ENCODE measurements at places on chromosomes 13 and 19. TPM values are rescaled to one million over a fixed set of nuclear protein-coding genes. Genes with fewer than 3 reads are reported as not detected.

Gene WDR88
- not detected for total RNA-seq

Gene ZNF837
- 5.0 TPM for total RNA-seq

Gene FUT6
- 0.36 TPM for total RNA-seq

Gene LILRA1
- total RNA-seq, result not detected

Gene ZNF667
- total RNA-seq, result 4.4 TPM

Gene VSTM2B
- 0.47 TPM for total RNA-seq

Gene F10
- 127 TPM for total RNA-seq

Gene VSTM1
- not detected for total RNA-seq

- DNase-seq, result no peak
- H3K27me3 ChIP-seq, result peaks cover under 1% of the 10 kb centered on the region
- no peaks in the 10 kb centered on the region for H3K4me1 ChIP-seq
- no peak overlapping the region for H3K27ac ChIP-seq
- H3K4me3 ChIP-seq, result no peak overlapping the region
Observed at GRCh38 chr13:28047757-28048388, 52.5 kb downstream of the FLT3 start.

- H3K36me3 ChIP-seq, result no peaks in the 10 kb centered on the region
- DNase-seq, result no peak
- H3K4me1 ChIP-seq, result no peaks in the 10 kb centered on the region
Observed at GRCh38 chr13:63367522-63368198, 1952.0 kb upstream of the PCDH20 start.

GRCh38 chr13:18959996-18960395, 221.6 kb downstream of the TUBA3C start:
- H3K4me1 ChIP-seq, result no peaks in the 10 kb centered on the region
- no peak overlapping the region for H3K4me3 ChIP-seq
- no peak overlapping the region for H3K27ac ChIP-seq
- no peaks in the 10 kb centered on the region for H3K36me3 ChIP-seq
- no peaks in the 10 kb centered on the region for H3K27me3 ChIP-seq

DNA sequence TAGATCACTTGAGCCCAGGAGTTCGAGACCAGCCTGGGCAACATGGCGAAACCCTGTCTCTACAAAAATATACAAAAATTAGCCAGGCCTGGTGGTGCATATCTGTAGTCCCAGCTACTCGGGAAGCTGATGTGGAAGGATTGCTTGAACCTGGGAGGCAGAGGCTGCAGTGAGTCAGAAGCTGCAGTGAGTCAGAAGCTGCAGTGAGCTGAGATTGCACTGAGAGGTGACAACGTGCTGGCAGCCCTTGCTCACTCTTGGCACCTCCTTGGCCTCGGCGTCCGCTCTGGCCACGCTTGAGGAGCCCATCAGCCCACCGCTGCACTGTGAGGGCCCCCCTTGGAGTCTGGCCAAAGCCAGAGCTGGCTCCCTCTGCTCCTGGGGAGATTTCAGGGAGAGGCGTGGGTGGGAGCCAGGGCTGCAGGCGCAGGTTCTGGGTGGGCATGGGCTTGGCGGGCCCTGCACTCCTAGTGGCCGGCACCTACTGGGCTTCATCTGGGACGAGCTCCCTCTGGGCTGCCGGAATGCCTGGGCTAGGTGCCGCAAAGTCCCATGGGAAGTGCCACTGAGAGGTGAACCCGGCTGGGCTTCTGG, 39.5 kb upstream of the RPL21 start:
- H3K4me3 ChIP-seq, result no peak overlapping the region
- H3K27ac ChIP-seq, result no peak overlapping the region
- DNase-seq, result no peak
- no peaks in the 10 kb centered on the region for H3K27me3 ChIP-seq
- H3K4me1 ChIP-seq, result no peaks in the 10 kb centered on the region
- no peaks in the 10 kb centered on the region for H3K36me3 ChIP-seq

- H3K36me3 ChIP-seq, result no peaks in the 10 kb centered on the region
- H3K27ac ChIP-seq, result no peak overlapping the region
- H3K27me3 ChIP-seq, result no peaks in the 10 kb centered on the region
- H3K4me1 ChIP-seq, result no peaks in the 10 kb centered on the region
- no peak overlapping the region for H3K4me3 ChIP-seq
Observed at GRCh38 chr13:87129602-87130300, 541.4 kb upstream of the SLITRK5 start.

DNA sequence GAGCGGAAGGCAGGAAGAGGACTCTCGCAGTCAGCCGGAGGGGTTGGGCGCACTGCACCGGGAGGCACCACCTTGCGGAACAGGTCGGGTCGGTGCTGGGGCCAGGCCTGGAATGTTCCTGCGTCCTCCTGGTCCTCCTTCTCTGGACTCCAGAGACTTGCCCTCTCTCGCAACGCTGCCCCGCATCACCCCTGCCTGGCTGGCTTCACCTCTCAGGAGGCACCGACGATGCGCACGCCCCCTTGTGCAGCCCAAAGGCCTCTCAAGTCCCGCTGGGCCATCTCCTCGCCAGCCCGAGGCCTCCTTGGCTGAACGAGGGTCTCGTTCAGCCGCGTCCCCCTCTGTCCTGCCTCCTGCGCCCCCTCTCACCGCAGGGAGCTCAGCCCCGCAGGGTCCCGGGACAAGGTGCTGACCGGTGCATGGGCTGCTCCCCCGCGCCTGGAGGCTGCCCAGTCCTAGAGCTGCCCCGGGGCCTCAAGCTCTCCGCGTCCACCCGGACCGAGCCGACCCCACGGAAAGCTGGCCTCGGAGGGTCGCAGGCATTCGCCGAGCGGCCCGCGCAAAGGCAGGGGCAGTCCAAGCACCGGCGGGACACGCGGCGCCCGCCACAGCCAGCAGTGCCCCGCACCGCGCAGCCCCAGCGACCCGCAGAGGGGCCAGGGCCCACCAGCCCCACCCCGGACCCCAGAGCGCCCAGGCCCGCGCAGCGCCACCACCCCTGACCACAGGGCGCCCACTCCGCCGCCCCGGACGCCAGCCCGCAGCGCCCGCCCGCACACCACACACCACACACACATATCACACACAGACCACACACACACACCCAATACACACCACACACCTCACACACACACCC, 133.8 kb downstream of the CRYL1 start:
- DNase-seq, result no peak
- peaks cover 3% of the 10 kb centered on the region for H3K4me1 ChIP-seq

DNA sequence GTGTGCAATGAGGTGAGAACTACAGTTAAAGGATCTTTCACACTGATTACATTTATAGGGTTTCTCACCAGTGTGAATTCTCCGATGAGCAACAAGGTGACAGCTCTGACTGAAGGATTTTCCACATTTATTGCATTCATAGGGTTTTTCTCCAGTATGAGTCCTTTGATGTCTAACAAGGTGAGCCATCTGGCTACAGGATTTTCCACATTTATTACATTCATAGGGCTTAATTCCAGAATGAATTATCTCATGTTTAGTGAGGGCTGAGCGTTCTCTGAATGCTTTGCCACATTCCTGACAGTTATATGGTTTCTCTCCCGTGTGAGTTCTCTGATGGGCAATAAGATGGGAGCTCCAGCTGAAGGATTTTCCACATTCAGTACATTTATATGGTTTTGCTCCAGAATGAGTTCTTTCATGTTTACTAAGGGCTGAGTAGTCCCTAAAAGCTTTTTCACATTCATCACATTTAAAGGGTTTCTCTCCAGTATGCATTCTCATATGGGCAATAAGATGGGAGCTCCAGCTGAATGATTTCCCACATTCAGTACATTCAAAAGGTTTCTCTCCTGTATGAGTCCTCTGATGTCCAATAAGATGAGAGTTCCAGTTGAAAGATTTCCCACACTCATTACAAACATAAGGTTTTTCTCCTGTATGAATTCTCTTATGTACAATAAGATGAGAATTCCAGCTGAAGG, 4.4 kb upstream of the C19orf18 start:
- peak overlapping the region; percentile 23 for H3K4me3 ChIP-seq
- no peaks in the 10 kb centered on the region for H3K4me1 ChIP-seq
- no peak for DNase-seq
- H3K27ac ChIP-seq, result no peak overlapping the region

- no peak overlapping the region for H3K4me3 ChIP-seq
- H3K4me1 ChIP-seq, result no peaks in the 10 kb centered on the region
- DNase-seq, result no peak
- H3K27me3 ChIP-seq, result no peaks in the 10 kb centered on the region
- no peak overlapping the region for H3K27ac ChIP-seq
Observed at GRCh38 chr13:27663947-27664346, 42.3 kb downstream of the POLR1D start.

DNA sequence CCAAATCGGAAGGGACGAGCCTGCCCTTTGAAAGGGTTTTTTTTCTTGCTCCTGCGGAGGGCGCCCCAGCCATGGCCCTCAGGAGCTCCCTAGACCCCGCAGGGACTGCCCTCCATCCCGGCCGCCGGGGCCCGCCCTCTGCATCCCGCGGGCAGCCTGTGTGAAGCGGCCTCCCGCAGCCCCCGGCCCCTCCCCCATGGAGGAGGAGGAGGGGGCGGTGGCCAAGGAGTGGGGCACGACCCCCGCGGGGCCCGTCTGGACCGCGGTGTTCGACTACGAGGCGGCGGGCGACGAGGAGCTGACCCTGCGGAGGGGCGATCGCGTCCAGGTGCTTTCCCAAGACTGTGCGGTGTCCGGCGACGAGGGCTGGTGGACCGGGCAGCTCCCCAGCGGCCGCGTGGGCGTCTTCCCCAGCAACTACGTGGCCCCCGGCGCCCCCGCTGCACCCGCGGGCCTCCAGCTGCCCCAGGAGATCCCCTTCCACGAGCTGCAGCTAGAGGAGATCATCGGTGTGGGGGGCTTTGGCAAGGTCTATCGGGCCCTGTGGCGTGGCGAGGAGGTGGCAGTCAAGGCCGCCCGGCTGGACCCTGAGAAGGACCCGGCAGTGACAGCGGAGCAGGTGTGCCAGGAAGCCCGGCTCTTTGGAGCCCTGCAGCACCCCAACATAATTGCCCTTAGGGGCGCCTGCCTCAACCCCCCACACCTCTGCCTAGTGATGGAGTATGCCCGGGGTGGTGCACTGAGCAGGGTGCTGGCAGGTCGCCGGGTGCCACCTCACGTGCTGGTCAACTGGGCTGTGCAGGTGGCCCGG, 815 bp downstream of the MAP3K10 start:
- H3K36me3 ChIP-seq, result no peaks in the 10 kb centered on the region
- H3K4me3 ChIP-seq, result peak overlapping the region; percentile 85
- no peak overlapping the region for H3K27ac ChIP-seq
- H3K27me3 ChIP-seq, result no peaks in the 10 kb centered on the region
- DNase-seq, result peak; percentile 55

DNA sequence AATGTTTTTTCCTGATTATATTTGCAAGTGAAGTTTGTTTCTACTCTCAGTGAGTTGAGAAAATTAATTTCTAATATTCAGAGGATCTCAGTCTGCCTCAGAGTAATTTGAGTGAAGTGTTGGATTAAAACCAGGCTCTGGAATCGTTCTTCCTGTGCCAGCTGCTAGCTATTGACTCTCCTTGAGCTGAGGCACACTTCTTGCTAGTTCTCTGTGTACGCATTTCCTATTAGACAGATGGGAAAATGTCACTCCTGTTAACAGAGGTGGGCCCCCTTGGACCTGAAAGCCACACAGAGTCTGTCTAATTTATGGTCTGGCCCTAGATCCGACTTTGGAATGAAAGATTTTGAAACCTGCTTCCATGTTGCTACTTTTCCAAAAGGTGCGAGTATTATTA, 107.6 kb upstream of the RNF113B start:
- no peaks in the 10 kb centered on the region for H3K36me3 ChIP-seq
- no peaks in the 10 kb centered on the region for H3K4me1 ChIP-seq
- H3K27me3 ChIP-seq, result no peaks in the 10 kb centered on the region
- DNase-seq, result no peak
- H3K4me3 ChIP-seq, result no peak overlapping the region

GRCh38 chr19:54096617-54097106, 3.9 kb downstream of the OSCAR start:
- H3K4me1 ChIP-seq, result peaks cover 10% of the 10 kb centered on the region
- no peak overlapping the region for H3K4me3 ChIP-seq
- H3K27ac ChIP-seq, result no peak overlapping the region
- no peak for DNase-seq
- no peaks in the 10 kb centered on the region for H3K36me3 ChIP-seq

DNA sequence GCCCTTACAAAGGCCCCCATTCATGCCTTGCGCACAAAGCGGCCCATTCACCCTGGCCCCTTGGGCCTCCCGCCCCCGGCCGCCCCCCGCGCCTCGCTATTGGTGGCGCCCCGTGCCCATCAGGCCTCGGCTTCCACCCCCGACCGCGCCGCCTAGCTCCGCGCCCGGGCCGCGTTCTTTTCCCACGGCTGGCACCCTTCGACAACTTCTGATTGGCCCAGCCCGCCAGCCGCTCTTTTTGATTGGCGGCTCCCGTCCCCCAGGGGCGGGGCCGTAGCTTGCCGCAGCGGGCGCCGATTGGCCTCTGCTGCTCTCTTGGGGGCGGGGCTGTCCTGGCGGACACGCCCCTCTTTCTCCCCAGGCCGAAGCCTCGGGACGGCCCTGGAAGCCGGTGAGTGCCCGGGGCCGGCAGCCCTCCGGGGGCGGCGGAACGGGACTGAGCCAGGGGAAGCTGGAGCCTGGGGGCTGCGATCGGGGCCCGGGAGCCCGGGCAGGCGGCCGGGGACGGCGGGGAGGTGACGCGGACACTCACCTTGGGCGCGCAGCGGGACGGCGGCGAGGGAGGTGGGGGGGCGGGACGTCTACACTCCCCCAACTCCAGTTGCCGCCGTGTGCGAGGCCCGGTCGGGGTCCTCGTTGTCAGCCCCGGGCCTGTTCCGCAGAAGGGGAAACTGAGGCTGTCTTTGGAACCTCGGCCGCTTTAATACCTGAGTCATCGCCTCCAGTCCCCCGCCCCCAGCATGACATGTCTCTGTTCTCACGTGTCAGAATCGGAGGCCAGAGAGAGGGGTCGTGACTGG, at the start of gene MYH14:
Gene MYH14 (plus strand): TSS at position 342 of the 800 bp plus-strand sequence. CDS start 6,744 bp downstream, outside the sequence.
- peaks cover 10% of the 10 kb centered on the region for H3K27me3 ChIP-seq
- peak within 1 kb of the TSS; percentile 92 for H3K27ac ChIP-seq
- peak; percentile 96 for DNase-seq
- H3K4me1 ChIP-seq, result peaks cover 13% of the 10 kb centered on the region
- H3K4me3 ChIP-seq, result peak within 1 kb of the TSS; percentile 72

- H3K4me3 ChIP-seq, result no peak within 1 kb of the TSS
- no peak within 1 kb of the TSS for H3K27ac ChIP-seq
- DNase-seq, result peak; percentile 76
- no peaks in the 10 kb centered on the region for H3K36me3 ChIP-seq
- H3K4me1 ChIP-seq, result peaks cover 9% of the 10 kb centered on the region
Observed at GRCh38 chr19:45160870-45161737, at the start of gene NKPD1. Gene NKPD1 (minus strand): TSS chr19:45160982. CDS start chr19:45160150, 832 bp downstream.

GRCh38 chr13:67036699-67037457, 193.3 kb downstream of the PCDH9 start:
- H3K36me3 ChIP-seq, result no peaks in the 10 kb centered on the region
- no peak overlapping the region for H3K27ac ChIP-seq
- no peak for DNase-seq

GRCh38 chr19:8158411-8159074, 9.2 kb upstream of the FBN3 start:
- peak; percentile 91 for DNase-seq
- peaks cover 7% of the 10 kb centered on the region for H3K4me1 ChIP-seq
- H3K36me3 ChIP-seq, result no peaks in the 10 kb centered on the region
- H3K27me3 ChIP-seq, result no peaks in the 10 kb centered on the region
- H3K4me3 ChIP-seq, result no peak overlapping the region
- no peak overlapping the region for H3K27ac ChIP-seq

GRCh38 chr13:30192320-30193093, 114.8 kb downstream of the KATNAL1 start:
- no peak overlapping the region for H3K27ac ChIP-seq
- no peaks in the 10 kb centered on the region for H3K27me3 ChIP-seq
- H3K4me3 ChIP-seq, result no peak overlapping the region
- DNase-seq, result no peak
- H3K36me3 ChIP-seq, result no peaks in the 10 kb centered on the region
- no peaks in the 10 kb centered on the region for H3K4me1 ChIP-seq

GRCh38 chr13:57491318-57491717, 140.2 kb upstream of the PCDH17 start:
- no peak overlapping the region for H3K27ac ChIP-seq
- H3K36me3 ChIP-seq, result no peaks in the 10 kb centered on the region
- no peaks in the 10 kb centered on the region for H3K4me1 ChIP-seq
- no peaks in the 10 kb centered on the region for H3K27me3 ChIP-seq
- H3K4me3 ChIP-seq, result no peak overlapping the region
